ENCODE measurements at places on chromosomes 1 and 21.
A peak's percentile ranks its signal among the peaks of the same experiment; 100 is the strongest.

DNA sequence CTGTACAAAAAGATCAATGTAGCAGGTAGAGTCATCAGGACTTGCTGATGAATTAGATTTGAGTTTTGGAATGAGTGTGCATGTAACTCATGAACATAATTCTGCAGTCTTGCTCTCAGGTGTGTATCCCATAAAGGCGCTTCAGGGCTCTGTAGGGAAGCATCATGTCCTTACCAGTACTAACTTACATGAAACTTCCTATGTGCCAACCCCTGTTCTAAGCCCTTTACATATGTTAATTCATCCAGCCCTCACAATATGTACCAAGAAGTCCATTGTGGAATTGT, 2.1 kb upstream of the FCRLB start:
- no peak for DNase-seq

- DNase-seq, result no peak
Observed at GRCh38 chr21:25234857-25235801, 372.2 kb downstream of the MRPL39 start.

- DNase-seq, result no peak
Observed at GRCh38 chr1:246677842-246678241, 46.4 kb upstream of the SCCPDH start.

- DNase-seq, result no peak
Observed at GRCh38 chr1:179043266-179043665, 17.6 kb downstream of the FAM20B start.

DNA sequence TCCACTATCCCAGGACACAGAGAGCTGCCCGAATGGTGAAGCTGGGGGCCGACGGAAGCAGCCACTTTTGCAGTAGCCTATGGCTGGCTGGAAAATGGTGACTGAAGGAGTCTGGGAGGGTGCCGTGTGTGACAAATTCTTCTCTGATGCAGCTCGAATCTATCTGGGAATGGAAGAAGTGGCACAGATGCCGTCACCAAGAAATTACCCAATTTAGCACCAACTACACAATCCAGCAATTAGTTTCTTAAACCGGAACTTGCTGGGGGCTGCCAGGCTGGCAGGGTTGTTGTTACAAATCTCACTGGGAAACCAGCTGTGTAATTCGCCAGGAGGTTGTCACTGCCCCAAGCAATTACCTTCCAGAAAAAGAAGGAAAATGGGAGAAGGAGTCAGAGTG, 18.0 kb downstream of the DLGAP3 start:
- DNase-seq, result no peak

DNA sequence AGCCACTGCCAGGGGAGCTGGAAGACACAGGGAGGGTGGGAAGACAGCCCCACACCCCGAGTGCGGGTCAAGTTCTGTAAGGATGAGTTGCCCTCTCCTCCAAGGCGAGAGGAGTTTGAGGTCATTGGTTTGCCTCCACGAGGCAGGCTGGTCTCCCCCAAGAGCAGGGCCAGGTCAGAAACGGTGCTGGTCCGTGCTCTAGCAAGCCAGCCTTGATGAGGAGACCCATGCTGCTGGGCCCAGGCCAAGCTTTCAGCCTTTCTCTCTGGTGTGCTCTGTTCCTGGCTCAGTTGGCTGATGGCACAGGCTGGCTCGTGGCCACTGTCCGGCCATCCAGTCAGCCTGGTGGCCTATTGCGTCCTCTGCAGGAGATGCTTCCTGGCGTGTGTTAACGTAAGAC, 12.0 kb upstream of the PCBP3 start:
- DNase-seq, result no peak

- no peak for DNase-seq
Observed at GRCh38 chr1:167460836-167461235, 57.5 kb downstream of the CD247 start.

- DNase-seq, result peak; percentile 41
Observed at GRCh38 chr21:45923146-45923545, 58.4 kb upstream of the COL6A1 start.

DNA sequence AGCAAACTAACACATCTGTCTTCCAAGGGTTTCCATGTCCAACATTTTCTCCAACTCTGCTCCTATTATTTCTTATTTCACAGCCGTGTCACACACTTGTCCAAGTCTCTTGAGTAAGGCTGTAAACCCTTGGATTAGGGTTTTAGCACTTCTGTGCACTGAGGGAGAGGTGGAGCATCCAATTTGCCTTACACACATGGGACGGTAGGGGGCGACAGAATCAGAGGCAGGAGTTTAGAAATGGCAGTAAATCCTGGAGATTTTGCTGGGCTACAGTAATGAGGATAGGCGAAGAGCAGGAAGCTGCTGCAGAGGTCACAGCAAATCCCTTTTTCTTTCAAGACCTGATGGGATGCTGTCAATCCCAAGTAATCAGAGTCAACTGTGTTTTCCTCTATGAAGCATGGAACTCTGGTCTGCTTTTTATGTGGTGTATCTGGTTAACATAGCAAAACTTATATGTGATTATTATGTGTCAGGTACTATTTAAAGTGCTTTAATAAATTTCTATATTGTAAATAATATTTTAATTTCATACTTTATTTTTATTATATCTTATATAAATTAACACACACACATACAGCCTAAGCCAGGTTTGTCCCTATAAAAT, 15.4 kb upstream of the LCE5A start:
- no peak for DNase-seq

DNA sequence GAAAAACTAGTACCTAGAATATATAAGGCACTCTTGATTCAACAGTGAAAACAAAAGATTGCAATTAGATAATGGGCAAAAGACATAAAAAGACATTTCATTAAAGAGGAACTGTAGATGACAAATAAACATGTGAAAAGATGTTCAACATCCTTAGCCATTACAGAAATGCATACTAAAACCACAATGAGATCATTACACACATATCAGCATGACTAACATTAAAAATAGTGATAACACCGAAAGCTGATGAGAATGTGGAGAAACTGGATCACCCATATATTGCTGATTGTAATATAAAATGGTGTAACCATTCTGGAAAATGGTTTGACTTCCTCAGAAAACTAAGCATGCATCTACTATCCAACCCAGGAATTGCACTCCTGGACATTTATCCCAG, 340.3 kb downstream of the SEC16B start:
- DNase-seq, result no peak

- no peak for DNase-seq
Observed at GRCh38 chr1:41387667-41388091, 26.4 kb downstream of the FOXO6 start.

- peak; percentile 12 for DNase-seq
Observed at GRCh38 chr1:186605762-186606350, 74.4 kb downstream of the PTGS2 start.

DNA sequence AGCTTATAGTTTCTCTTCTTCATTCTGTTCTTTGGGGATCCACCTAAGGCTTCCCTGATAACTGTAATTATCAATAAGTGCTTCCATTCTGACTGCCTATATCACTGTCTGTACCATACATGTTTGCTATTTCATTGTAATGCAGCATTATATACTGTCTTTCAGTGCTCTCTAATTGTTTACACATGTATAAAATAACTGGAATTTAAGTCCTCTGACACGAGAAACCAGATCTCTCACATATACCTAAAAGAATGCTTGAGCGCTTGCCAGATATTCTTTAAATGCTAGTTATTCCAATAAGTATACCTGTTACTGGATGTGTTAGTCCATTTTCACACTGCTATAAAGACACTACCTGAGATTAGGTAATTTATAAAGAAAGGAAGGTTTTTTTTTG, 34.7 kb downstream of the CELF3 start:
- no peak for DNase-seq

GRCh38 chr1:42379794-42380585, 602 bp upstream of the RIMKLA start:
- DNase-seq, result no peak

DNA sequence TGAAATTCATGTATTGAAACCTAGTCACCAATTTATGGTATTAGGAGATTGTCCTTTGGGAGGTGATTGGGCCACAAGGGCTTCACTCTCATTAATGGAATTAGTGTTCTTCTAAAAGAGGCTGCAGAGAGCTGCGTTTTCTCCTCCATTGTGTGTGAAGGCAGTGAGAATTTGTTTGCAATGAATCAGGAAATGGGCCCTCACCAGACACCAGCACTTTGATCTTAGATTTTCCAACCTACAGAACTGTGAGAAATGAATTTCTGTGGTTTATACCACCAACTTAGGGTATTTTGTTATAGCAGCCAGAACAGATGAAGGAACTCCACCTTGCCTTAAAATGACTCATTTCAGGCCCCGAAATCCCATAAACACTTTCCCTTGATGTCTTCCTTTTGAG, 544.2 kb downstream of the RWDD3 start:
- DNase-seq, result no peak

GRCh38 chr1:116769994-116770393, 15.8 kb downstream of the CD2 start:
- no peak for DNase-seq

- DNase-seq, result no peak
Observed at GRCh38 chr1:229223498-229223897, 47.4 kb upstream of the RAB4A start.

- no peak for DNase-seq
Observed at GRCh38 chr1:119882132-119883049, 13.9 kb downstream of the ADAM30 start.

DNA sequence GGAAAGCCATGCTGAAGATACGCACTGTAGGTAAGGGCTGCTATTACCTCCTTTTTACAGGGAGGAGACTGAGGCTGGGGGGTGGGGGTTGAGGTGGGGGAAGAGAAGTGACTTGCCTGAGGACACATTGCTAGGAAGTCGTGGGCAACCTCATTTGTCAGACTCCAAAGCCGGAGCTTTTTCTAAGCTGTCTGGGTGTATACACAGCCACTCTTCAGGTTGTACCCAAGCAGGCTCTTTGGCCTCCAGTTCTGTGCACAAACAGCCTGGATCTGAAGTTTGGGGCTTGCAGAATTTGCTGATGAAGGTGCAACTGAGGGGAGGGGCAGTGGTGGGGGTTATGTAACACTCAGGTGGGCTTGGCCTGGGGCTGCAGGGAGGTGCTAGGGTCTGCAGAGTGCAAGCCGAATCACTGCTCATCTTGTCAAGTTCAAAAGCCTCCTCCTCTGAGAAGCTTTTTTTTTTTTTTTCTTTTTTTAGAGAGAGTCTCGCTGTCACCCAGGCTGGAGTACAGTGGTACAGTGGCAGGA, 16.9 kb downstream of the TINAGL1 start:
- DNase-seq, result no peak

DNA sequence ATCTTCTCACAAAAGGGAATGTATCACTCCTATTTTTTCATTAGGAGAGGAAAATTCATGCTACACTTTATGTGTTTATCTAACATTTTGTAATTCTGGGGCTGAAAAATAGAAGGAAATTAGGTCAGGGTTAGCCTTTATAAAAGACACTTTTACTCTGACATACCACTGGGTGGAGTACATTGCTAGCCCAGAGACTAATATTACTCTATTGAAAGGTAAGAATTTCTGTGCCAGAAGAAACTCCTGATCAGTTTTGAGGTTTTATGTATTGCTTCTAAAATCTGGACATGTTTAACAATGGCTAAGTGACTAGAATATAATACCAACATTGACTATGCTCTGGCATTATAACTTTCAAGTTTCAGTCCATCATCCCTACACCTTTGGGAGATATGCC, 724.6 kb downstream of the USP25 start:
- no peak for DNase-seq

GRCh38 chr1:24323281-24323680, 4.1 kb downstream of the GRHL3 start:
- no peak for DNase-seq

GRCh38 chr1:41502912-41503311, 18.4 kb upstream of the EDN2 start:
- DNase-seq, result no peak

- DNase-seq, result peak; percentile 11
Observed at GRCh38 chr1:246428542-246429308, 78.4 kb downstream of the SMYD3 start.

GRCh38 chr1:190908691-190909090, 431.0 kb upstream of the BRINP3 start:
- DNase-seq, result no peak

GRCh38 chr1:155466996-155467395, 95.6 kb downstream of the ASH1L start:
- no peak for DNase-seq

DNA sequence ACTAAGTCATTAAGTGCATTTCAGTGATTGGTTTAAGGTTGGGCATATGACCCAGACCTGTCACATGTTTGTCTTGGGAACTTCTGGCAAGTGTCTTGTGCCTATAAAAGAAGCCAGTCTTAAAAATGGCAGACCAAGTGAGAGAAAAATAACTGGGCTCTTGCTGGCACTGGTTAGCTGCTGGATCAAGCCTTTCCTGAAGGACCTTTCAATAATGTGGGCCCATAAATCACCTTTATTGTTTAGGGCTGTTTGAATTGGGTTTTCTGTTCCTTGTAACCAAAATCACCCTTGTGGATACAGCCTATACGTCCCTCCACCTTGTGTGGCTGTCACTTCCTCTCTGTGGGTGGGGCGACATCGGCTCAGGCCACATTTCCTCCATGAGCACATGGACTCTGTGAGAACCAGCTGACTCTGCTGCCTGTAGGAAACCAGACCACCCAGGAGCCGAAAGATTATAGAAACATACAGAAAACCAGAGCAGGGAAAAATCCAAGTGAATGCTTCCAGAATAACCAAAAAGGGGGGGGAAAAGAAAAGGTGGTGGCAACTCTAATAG, 25.6 kb upstream of the WNT4 start:
- no peak for DNase-seq

- no peak for DNase-seq
Observed at GRCh38 chr1:43854473-43854872, 79.1 kb upstream of the ARTN start.

GRCh38 chr1:84078108-84078841, 65.8 kb upstream of the PRKACB start:
- no peak for DNase-seq

- no peak for DNase-seq
Observed at GRCh38 chr21:15552914-15553494, 176.8 kb upstream of the USP25 start.

- DNase-seq, result no peak
Observed at GRCh38 chr1:13517193-13517812, 3.5 kb upstream of the LRRC38 start.

DNA sequence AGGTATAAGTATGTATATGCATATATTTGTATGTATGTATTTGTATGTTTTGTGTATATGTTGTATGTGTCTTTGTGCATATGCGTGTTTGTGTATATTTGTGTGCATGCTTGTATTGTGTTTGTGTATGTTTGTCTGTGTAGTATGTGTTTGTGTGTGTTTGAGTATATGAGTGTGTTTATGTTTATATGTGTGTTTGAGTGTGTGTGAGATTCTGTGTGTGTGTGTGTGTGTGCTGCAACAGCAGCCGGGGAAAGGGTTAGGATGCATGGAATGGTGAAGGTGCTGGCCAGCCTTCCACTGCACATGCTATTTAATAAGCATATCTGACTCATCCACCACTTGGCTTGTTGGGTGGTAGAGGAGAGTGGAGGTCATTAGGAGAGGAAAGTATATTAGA, 46.6 kb upstream of the RAB4A start:
- no peak for DNase-seq

DNA sequence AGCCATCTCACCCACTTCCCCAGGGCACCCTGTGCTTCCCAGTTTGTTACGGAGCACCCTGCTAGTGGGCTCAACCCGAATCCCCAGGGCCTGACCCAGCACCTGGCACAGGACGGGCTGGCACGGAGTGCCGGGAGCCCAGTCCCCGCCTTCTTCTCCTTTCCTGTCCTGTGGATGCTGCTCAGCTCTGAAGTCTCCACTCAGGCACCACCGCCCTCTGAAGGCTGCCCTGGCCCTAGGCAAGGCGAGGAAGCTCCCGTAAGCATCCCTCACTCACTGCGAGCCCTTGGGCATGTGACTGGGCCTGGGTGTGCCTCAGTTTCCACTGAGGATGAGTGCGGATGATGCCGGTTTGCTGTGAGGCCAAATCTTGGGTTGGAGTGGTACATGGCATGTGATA, 21.8 kb downstream of the SLC1A7 start:
- DNase-seq, result no peak

GRCh38 chr1:164780111-164780812, 221.3 kb downstream of the PBX1 start:
- DNase-seq, result no peak
